ENCODE measurements at places on chromosomes 11 and 22.
A peak's percentile ranks its signal among the peaks of the same experiment; 100 is the strongest.

- DNase-seq = no peak
These were observed 42.4 kb upstream of the WEE1 start for GRCh38 chr11:9530901-9531625.

DNA sequence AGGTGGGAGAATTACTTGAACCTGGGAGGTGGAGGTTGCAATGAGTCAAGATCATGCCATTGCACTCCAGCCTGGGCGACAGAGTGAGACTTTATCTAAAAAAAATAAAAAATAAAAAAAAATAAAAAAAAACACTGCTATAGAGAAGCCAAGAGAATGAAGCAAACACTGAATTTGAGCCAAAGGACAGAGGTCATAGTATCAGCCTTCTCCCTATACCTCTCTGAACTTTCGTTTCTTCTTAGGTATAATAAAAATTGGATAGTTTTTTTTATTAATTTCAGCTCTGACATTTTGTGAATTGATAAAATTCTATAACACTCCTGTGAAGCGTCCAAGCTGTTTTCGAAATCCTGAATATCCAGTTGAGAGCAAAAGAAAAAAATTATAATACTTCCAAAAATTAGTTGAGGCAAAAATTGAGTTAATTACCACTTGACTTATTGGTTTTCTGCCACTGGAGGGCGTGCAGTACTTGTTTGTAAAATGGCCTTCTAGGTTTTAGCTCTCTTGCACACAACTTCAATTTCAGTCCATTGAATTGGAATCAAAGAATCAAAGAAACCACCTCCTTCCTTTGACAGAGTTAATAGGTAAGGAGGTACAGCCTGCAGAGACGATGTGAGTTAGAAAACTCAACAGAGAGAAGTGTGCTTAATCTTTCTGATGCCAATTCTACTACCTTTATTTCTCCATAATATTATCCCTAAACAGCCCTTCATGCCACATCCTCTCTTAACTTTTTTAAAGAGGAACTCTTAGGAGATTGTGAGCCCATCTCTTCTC, 143.2 kb downstream of the BBOX1 start:
- peak; percentile 67 for DNase-seq

DNA sequence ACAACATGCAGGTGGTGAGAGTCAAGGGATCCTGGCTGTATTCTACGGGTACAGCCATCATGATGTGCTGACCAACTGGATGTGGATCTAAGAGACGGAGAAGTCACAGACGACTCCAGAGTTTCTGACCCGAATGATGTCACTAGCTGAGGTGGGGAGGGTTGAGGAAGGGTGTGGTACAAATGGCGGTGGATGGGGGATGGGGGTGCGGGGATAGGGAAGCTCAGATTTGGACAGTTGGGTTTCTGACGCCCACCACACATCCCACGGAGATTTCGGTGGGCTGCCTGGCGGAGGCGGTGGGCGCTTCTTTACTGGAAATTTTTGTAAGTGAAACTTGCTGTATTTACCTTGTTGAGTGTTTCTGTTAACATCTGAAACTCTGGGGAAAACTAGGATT, 126.7 kb downstream of the OSBP2 start:
- no peak for DNase-seq

DNA sequence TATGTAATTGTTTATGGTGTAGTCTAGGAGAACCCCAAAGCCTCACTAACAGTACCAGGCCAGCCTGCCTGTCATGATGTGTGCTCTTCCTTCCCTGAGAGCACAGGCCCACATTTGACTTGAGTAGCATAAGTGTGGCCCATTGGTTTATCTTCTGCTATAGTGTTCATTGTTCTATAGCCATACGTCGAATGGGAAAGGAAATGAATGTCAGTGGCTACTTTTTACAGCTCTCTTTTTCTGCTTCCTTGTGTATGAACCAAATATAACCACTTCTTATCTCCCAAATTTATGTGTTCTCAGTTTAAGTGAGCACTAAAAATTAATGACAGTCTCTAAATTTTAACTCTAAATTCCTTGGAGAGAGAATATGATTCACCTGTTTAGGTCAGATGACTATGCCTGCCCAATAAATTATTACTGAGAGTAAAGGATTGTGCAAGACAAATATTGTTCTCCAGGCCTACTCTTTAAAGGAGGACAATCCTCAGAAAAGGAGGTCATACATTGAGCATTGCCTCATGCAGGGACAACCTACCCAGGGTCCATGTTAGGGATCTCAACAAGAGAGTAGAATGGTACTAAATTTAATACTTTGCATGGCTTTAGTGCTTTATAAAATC, 222.9 kb upstream of the ARHGAP20 start:
- no peak for DNase-seq

Measured in COLO829 (cell line).